ENCODE measurements at places on chromosomes 16 and 17.
A peak's percentile ranks its signal among the peaks of the same experiment; 100 is the strongest.

DNA sequence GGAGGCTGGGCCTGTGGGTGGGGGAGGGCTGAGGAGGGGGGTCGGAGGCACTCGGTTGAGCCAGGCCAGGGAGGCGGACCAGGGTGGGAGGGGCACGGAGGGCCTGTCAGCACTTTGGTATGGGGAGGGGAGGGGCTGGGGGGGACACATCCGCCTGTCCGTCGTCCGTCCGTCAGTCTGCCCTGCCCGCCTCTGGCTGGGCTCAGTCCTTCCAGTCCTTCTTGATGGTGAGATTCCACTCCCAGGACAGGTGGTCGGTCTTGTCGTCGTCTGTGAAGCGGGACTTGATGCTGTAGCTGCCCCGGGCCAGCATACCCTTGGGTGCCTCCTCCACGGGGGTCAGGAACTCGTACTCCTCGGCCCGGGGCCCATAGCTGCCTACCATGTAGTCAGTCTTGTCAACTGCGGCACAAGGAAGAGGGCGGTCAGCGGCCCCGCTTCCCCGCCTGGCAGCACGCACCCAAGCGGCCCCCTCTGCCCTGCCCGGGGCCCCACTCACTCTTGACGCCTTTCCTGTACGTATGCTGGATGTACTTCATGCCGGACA, 2.4 kb downstream of the ARHGDIA start:
- peak; percentile 61 for DNase-seq

GRCh38 chr16:4404247-4404966, 12.0 kb downstream of the CORO7 start:
- peak; percentile 55 for DNase-seq

GRCh38 chr17:82718986-82719685, 2.6 kb downstream of the FN3KRP start:
- DNase-seq: no peak

- DNase-seq: no peak
Observed at GRCh38 chr17:78723001-78723796, 58.9 kb downstream of the CYTH1 start.

DNA sequence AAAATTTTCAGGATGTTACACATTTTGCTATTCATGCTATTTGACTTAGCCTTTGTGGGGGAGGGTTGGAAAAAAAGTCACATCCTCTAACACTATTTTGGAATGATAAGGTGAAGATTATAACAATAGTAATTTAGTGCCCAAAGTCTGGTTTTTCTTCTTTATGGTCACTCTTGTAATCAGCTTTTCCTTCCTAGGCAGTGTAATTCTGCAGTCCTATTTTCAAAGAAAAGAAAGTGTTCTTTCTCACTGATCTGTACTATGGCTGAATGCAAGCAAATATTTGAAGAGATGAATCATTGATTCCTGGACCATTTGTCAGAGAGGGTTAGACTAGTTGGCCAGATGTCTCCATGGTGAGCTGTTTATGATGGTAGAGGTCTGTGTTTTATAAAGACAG, 8.4 kb downstream of the RSPRY1 start:
- DNase-seq: no peak

- DNase-seq: no peak
Observed at GRCh38 chr17:51948128-51948527, 210.4 kb downstream of the CA10 start.

DNA sequence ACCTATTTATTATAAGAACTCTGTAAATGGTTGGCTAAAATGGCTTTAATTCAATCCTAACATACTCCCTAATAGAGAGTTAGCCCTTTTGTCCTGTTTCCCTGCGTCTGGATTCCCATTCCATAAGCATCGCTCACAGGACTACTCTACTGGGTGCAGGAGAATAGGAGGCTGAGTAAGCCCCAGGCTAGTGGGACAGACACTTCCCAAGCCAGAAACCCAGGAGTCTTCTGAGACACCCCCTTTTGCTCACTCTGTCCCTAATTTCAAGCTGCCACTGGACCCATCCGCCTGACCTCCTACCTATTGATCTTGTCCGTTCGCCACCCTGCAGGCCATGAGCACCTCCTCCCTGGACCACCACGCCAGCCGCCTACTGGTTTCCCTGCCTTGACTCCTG, 16.7 kb upstream of the TOB1 start:
- DNase-seq: no peak

- DNase-seq: peak; percentile 66
Observed at GRCh38 chr16:17194190-17194780, 276.5 kb downstream of the XYLT1 start.

DNA sequence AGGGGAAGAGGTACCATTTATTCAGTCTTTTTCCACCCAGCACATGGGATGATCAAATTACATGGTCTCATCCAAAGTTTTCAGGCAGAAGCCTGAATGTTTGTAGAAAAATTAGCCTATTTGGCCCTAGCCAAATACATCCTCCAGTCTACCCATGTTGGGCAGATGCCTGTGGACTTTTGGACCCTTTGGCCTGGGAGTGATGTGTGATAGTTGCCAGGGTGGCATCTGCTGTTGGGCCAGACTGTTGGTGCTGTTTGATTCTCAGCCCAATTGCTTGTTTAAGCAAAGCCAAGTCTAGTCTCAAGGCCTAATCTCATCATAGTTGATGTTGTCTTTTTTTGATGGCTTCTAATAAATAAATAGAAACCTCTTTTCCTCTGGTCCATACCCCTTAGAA, 419.0 kb downstream of the CDH13 start:
- no peak for DNase-seq

DNA sequence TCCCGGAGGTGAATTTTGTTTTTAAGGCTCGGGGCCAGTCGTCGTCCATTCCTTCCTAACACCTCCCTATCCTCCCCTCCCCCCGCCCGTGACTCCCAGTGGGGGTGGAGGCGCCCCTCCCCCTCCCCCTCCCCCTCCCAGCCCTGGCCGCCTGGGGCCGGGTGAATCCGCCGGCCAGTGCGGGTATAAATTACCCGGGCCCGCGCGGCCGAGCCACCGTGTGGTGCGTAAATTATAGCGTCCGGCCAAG, 2.0 kb upstream of the GSE1 start:
- DNase-seq: no peak

DNA sequence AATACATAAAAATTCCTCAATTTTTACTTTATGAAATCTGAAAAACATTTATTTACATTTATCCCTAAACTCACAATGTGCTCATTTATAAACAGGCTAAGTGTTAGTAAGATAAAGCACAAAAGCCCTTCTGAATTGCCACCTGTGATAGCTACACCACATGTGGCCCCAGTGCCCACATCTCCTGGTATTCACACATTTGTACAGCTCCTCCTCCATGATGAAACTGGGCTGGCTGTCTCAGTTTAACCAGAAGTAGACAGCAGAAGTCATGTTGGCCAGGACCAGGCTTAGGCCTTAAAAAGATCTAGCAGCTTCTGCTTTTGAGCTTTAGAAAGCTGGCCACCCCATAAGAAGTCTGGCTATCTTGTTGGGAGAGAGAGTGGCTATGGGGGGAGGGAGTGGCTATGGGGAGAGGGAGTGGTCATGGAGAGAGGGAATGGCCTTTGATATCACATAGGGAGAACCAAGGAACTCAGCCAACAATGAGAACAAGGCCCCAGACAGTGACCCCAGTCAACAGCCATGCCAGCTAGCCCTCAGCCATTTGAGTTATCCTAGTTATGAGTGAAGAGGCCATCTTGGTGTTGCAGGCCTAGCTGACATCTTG, 47.4 kb downstream of the CEP95 start:
- no peak for DNase-seq

DNA sequence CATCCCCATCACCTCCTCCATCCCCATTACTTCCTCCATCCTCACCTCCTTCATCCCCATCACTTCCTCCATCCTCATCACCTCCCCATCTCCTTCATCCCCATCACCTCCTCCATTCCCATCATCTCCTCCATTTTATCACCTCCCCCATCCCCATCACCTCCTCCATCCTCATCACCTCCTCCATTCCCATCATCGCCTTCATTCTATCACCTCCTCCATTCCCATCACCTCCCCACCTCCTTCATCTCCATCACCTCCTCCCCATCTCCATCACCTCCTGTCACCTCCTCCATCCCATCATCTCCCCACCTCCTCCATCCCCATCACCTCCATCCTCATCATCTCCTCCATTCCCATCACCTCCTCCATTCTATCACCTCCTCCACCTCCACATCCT, 116.4 kb downstream of the SEC14L1 start:
- DNase-seq: no peak

GRCh38 chr16:75267631-75268264, 16.3 kb upstream of the BCAR1 start:
- peak; percentile 88 for DNase-seq

DNA sequence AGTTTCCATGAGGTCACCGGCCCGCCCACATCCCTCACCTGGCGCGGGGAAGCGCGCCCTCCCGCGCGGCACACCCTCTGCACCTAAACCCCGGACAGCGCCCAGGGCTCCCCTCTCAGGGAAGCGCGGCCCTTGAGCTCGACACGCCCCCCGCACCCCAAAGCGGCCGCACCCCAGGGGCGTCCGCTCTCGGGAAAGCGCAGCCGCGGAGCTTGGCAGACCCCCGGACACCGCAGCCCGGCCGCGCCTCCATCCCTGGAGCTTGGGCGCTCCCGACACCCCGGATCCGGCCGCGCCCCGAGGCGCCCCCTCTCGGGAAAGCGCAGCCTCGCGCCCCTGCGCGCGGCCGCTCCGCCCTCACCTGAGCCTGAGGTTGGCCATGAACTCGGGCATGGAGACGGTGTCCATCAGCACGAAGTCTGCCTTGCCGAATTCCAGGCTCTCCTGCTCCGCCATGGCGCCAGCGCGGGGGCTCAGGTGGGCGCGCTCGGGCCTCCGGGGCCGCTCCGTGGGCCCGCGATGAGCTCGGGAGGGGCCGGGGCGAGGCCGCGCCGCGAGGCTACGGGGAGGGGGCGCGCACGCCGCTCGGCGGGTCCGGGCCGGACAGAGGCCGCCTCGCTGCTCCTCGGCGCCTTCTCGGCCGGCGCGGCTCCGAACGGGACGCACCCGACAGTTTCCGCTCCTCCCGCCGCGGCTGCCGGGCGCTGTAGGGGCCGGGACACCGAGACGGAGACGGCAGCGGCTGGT, at the start of gene MYO1D:
TSS of gene MYO1D (minus strand) at position 708 of the 747 bp plus-strand sequence. CDS start at position 456, 252 bp downstream.
- peak; percentile 89 for DNase-seq

DNA sequence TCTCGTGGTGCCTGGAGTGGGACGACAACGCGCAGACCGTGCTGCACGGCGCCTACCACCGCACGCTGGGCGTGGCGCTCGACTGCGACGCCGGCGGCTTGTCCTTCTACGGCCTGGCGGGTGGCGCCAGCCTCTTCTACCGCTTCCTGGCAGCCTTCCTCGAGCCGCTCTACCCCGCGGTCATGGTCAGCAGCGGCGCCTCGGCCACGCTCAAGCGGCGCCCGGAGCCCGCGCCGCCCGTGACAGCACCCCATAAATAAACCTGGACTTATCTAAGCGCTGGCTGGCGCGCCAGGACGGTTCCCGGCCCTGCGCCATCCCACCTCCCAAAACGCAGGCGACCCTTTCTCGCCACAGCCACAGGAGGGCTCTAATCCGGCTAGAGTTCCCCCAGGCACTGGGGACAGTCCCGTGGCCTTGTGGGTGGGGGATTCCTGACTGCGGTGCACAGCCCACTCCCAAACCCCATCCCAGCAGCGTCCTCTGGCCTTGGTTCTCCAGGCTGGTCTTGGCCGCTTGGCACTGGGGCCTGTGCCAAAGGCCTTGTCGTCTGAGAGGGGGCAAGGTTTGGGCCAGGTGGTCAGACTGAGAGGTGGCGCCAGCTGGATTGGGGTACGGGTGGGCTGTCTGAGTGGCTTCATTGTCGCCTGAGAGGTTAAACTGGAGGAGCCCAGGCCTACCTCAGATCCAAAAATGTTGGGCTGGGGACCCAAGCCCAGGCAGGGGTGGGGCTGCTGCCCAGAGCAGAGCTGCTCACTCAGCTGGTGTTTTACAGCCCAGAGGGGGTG, 10.1 kb upstream of the SLC16A5 start:
- DNase-seq: peak; percentile 81

- no peak for DNase-seq
Observed at GRCh38 chr16:35664091-35664693, 2204.8 kb downstream of the TP53TG3F start.

GRCh38 chr16:1784977-1785845, 2.5 kb downstream of the NUBP2 start:
- no peak for DNase-seq

- DNase-seq: no peak
Observed at GRCh38 chr17:62641153-62641552, 13.7 kb downstream of the MRC2 start.

- no peak for DNase-seq
Observed at GRCh38 chr17:1744551-1745512, 2.2 kb downstream of the SERPINF2 start.

GRCh38 chr17:74276051-74276476, 2.0 kb downstream of the DNAI2 start:
- DNase-seq: no peak

GRCh38 chr17:76208120-76208519, 32.2 kb downstream of the RNF157 start:
- no peak for DNase-seq
